ENCODE measurements at places on chromosomes 5 and 9.
A peak's percentile ranks its signal among the peaks of the same experiment; 100 is the strongest.

DNA sequence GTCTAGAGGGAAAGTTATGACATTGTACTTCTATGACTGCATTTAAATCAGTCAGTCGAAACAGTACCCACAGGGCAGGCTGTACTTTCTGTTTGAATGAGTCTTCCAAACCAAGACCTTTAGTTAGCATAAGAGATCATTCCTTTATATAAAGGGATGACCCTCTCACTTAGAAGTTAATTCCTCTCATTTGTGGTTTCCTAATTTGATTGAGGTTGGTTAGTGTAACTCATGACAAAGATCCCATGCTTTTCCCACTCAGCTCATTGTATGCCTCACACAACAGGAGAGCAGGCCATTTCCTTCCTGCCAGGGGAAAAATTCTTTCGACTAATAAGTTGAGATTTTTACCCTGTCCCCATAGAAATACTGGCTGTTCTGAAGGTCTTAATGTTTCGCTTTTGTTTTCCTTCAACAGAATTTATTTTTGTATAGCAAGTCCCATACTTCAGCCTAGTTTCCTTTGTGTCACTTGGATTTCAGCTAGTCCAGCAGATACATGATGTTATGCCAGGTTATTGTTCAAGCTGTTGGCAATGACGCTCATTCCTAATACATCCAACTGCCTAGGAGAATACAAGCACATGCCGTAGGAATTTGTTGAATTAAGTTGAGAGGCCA lies 500.7 kb downstream of the SPATA31D1 start:
- DNase-seq: no peak

GRCh38 chr9:81759680-81760215 lies 70.4 kb upstream of the TLE1 start:
- no peak for DNase-seq

- DNase-seq: no peak
Measured at GRCh38 chr5:1730487-1730847, 69.2 kb downstream of the MRPL36 start.

GRCh38 chr5:116573279-116573701 lies 1.3 kb downstream of the SEMA6A start:
- DNase-seq: peak; percentile 35

DNA sequence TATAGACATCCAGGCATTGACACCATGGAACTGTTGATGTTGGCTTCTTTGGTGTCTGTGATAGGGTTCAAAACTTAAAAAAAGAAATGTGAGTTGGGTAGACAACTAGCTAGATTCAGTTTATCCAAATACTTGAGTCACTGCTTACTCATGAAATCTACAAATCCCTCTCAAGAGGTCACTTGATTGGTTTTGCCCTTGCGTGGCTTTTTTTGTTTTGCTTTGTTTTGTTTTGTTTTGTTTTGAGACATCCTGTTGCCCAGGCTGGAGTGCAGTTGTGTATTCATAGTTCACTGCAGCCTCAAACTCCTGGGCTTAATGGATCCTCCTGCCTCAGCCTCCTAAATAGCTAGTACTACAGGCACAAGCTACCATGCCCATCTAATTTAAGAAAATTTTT lies 10.5 kb upstream of the ENTREP1 start:
- no peak for DNase-seq

DNA sequence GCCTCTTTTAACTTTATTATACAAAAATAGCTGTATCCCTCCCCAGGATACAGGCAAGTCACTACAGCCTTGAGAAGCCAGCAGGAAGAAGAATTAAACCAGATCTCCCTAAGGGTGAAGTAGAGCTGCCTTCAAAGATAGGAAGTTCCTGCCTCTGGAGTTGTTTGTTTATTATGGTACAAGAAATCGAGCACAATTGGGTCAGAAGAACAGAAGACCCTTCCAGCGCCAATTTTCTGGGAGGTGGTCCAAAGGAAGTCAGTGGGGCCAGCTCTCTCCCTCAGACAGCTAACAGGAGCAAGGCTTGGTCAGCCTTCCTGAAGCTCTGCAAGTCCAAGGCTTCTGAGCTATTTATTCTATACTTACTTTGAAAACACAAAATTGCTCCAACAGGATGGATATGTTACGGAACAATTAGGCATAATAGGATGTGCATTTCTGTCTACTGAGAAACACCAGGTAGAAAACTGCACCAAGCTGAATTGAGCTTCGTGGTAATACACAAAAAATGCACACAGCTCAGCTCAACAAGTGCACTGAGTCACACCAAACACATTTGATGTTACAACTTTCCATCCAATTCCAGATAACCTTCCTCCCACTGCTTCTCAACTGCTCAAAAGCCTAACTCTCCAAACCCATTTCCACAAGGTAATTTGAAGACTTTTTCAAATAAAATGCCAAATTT lies 16.0 kb downstream of the SERINC5 start:
- DNase-seq: no peak

DNA sequence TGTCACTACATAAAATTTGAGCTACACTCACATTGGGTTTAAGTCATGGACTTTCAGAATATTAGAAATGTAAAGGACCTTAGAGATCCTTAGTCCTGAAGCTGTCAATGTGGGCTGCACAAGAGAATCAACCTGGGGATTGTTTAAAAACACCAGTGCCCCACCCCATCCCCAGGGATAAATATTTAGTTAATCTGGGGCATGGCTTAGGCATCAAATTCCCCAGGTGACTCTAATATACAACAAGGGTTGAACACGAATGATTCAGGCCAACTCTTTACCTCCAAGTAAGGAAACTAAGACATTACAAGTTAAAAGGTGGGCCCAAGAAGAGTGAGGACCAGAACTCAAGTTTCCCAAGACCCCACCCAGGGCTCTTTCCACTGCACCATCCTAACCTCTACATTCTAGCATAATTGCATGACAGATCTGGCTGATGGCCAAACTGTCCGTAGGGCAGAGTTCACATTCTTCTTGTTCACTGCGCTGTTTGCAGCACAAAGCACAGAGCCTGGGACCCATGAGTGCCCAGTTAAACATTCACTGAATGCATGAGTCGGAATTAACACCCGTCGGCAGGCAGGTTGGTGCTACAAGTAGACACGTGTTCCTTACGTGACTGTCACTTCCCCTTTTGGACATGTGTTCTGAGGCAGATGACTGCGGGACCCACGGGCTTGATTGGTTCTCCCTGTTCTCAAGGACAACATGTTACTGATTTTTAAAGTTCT lies 25.2 kb downstream of the CYFIP2 start:
- peak; percentile 85 for DNase-seq

DNA sequence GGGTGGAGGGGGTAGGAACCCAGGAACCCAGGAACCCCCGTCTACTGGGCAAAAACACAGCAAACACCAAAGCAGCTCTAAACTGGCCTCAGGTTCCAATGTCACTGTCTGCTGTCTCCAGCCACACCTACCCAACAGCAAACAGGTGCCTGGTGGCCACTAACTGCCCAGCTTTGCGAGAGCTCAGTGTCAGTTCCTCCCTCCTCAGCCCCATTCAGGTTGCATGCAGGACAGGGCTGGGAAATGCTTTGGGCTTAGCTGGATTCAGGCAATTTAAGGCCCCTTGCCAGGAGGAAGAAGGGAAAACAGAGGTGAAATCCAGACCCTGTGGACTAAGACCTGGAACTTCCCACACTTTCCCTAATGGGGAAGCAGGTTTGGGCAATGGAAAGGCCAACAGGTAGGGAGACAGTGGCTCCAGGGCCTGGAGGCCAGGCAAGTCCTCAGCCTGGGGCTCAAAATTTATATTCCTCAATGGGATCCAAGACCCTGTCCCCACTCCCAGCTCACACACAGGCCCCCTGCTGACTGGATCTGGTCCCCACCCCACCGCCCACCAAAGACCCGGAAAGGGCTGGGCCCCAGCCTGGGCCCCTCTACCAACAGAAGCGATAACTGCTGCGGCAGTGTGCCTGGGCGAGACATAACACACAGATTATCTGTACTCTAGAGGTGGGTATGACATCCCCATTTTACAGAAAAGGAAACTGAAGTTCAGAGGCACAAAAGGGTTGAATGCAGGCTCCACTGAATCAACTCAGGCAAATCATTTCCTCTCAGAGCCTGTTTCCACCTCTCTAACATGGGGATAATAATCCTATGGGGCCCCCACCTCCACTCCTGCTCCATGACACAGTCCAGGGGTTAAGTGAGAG lies 3.5 kb downstream of the EEIG1 start:
- DNase-seq: no peak

GRCh38 chr5:145408048-145408341 lies 427.1 kb downstream of the PRELID2 start:
- DNase-seq: no peak

GRCh38 chr5:88093765-88094164 lies 174.9 kb downstream of the TMEM161B start:
- no peak for DNase-seq

- no peak for DNase-seq
Measured at GRCh38 chr9:27540502-27540901, 10.9 kb upstream of the MOB3B start.

DNA sequence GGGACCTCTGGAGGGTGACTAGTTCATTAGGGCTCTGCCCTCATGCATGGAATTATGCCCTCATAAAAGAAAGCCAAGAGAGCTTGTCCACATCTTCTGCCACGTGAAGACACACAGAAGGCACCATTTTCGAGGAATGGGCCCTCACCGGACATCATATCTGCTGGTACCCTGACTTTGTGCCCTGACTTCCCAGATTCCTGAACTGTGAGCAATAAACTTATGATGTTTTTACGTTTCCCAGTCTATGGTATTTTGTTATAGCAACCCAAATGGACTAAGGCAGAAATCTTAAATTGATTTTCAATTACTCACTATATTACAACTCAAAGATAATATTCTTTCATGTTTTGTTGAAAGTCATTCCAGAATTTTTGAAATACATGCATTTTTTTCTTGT lies 163.8 kb upstream of the PAPPA start:
- no peak for DNase-seq

DNA sequence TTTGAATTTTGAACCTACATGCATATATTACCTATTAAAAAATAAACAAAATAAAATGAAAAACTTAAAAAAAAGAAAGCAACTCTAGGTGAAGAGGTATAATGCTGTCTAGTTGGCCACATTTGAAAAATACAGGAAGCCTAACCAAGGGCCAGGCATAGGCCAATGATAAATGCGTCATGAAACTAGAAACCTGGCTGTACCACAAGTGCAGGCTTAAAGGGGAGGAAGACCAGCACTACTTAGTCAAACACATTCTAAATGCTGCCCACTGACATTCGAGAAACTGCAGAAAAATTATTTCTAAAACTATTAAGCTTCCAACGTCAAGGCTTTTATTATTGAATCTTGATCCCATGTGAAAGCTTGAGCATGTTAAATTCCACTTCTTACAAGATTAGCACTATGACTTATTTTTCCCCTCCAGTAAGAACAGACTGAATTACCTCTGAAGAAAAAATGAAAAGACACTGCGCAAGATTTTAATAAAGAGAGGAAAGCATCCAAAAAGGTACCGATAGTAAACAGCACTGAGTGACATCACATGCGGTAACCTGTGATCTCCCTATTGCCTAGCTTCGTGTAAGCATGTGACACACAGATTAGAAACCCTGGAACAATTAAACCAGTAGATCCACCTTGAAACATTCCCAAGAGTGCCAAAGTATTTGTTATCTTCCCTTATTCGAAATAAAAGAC lies 16.2 kb downstream of the CDC14B start:
- no peak for DNase-seq

GRCh38 chr5:102368392-102368791 lies 72.3 kb upstream of the SLCO4C1 start:
- DNase-seq: no peak

DNA sequence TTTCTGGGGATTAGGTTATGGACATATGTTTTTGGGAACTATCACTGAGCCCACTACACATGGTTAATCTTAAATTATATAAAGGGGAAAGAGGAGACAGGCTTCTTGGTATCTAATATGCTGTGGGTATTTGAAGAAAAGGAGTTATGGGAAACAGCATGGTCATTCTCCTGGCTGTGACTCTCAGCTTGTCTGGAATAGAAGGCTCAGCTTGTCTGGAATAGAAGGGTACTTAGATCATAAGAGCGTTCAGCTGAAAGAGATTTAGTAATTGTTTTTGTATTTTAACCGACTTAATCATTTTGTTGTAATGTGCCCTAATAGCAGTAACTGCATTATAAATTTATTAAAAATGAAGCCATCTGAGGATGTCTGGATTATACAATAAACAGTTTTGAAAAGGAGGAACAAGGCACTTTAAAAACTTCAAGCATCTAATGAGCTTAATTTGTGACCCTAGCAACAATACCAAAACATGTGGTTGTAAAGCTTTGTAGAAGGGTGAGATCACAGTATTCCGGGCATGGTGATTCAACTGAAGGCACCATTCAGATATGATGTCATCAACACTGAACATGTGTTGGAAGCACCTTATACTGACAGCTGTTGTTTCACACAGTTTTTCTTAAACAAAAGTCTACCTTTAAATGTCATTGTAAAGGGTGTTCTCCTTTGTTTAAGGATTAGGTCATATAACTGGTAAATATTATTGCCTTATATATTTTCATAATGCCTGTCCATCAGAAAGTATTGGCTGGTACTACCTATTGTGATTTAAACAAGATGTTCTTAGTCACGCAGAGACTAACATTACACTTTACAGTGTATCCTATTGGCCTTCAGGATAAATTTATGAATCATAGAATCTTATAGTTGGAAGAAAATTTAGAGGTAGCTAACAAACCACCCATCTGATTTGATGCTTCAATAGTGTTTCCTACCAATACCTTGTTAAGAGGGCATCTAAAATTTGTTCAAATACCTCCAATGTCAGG lies 2174.1 kb upstream of the WWC1 start:
- no peak for DNase-seq

DNA sequence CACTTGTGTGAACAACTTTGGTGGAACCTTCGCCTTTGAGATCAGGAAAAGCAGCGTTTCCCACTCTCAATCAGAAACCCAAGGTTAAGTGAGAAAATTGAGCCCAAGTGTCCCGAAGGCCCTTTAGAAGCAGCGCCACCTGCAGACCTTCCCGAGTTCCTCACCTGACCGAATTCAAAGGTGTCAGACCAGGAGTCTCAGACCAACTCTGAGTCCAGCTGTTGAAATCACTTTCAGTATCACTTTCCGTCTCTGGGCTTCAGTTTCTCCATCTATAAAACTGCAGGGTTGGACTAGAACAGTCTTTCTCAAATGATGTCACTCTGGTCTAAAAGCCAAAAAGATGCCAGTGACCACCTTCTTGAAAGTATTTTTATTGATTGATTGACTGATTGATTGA lies 31.7 kb upstream of the GRHPR start:
- peak; percentile 79 for DNase-seq

- peak; percentile 89 for DNase-seq
Measured at GRCh38 chr5:1536322-1536845, 12.6 kb upstream of the LPCAT1 start.

DNA sequence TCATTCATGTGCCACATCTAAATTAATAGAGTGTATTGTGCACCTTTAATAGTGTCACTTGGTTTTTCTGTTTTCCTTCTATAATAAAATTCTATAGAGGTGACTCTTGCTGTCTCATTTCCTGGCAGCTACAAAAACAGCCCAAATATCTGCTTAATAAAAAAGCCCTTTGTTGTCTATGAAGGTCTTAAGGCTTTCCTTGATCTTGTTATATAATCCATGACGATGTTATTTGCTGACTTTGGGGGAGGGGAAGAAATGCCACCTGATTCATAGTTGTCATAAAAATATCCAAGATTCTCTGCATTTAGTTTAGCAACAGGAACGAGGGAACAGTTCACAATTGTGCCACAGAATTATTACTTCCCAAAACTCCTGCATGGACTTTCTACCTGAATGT lies 31.3 kb downstream of the CPEB4 start:
- DNase-seq: no peak

- DNase-seq: no peak
Measured at GRCh38 chr5:156414391-156414790, 87.4 kb downstream of the SGCD start.

- no peak for DNase-seq
Measured at GRCh38 chr9:34124099-34124498, 2.4 kb downstream of the DCAF12 start.

Measured in B cell (primary cell).